Type B pancreatic cell (in vitro differentiated cells): ENCODE measurements at places on chromosomes 13 and 19. TPM values are rescaled to one million over a fixed set of nuclear protein-coding genes. Genes with fewer than 3 reads are reported as not detected.

TYROBP gene
- not detected in 2 replicates for total RNA-seq

TMEM145 gene
- total RNA-seq, result 0.88 and 3.6 TPM in 2 replicates

FGF22 gene
- total RNA-seq, result not detected in 2 replicates

- DNase-seq, result no peak
Measured at GRCh38 chr19:10769533-10770491, 51.9 kb downstream of the DNM2 start.

DNA sequence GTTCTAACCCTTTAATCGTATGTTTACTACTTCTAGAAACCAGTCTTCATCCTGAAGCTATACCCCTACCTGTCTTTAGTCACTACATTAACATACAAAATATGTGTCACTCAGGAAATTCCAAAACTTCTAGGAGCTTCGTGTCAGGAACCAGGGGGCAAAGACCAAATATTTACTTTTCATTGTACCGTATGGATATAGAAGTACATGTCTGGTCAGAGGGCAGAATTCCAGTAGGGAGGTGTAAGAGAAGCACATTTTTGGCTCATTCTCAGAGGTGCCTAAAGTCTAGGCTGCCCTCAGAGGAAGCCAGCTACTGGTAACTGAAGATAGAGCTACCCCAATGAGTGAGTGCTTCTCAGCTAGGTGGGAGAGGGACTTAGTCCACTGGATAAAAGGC is 320.7 kb downstream of the DIAPH3 start:
- DNase-seq, result no peak

DNA sequence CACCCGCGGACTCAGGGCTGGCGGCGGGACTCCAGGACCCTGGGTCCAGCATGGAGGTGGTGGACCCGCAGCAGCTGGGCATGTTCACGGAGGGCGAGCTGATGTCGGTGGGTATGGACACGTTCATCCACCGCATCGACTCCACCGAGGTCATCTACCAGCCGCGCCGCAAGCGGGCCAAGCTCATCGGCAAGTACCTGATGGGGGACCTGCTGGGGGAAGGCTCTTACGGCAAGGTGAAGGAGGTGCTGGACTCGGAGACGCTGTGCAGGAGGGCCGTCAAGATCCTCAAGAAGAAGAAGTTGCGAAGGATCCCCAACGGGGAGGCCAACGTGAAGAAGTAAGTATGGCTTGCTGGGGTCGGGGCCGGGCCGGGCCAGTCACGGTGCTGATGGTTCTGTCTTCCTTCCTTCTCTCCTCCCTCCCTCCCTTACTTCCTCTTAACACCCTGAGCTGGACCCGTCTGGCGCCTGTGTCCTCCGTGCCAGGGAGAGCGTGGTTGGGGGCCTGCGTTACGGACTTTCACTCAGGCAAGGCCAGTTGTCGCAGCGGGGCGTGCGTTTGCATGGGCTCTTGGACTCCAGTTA is 1.4 kb downstream of the STK11 start:
- DNase-seq, result no peak

DNA sequence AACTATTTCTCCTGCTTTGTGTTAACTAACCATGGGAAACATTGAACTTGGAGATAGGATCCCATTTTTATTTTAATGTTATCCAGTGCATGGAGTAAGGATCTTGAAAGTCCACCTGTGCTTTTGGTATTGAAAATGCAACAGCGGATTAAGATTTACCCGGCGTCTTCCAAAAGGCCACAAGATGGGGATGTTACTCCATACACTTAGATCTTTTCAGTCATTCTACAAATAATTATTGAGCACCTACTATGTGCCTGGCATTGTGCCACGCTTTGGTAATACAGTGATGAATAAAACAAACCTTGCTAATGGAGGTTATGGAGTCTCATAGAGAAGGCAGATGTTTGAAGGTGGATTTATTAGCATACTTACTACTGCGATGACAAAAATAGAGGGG is 56.9 kb downstream of the RFC3 start:
- no peak for DNase-seq

DNA sequence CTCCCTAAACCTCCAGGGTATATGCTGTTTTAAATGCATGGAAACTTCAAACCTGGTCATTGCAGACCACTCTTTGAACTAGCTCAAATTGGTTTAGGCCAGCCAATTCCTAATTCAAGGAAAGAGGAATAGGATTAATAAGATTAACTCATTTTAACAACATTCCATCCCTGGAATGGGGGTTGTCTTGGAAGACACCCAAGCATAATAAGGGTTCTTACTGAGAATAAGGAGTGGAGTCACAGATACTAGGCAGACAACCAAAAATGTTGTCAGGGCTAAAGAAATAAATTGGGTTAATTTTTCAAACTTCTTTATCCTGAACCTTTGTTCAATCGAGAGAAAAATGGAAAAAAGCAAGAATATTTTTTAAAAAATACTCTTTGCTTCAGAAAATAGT is 186.2 kb downstream of the PCDH9 start:
- no peak for DNase-seq
